ENCODE measurements at places on chromosomes 2 and 18.
A peak's percentile ranks its signal among the peaks of the same experiment; 100 is the strongest.

GRCh38 chr2:165576409-165577154 is 107.1 kb downstream of the CSRNP3 start:
- no peak for DNase-seq

GRCh38 chr2:216829533-216829932 is 30.3 kb downstream of the TNP1 start:
- DNase-seq: no peak

DNA sequence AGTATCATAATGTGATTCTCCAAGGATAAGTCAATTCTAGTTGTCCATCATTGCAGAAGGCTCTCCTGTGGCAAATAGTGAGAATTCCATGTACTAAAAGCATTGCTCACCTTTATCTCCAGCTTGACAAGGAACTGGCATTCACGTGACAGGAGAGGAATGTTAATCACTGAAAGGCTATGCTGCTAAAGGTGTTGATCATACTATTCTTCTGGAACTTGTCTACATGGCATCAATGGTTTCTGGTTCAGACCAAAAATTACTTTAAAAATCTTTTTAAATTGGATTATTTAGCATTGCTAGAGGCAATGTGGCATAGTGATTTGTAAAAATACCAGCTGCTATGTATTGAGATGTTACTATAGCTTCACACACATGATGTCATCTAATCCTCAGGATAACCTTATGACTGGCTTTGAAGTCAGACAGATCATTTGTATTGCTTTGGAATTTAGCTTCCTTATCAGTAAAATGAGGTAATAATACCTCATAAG is 414.4 kb downstream of the MTX2 start:
- no peak for DNase-seq

DNA sequence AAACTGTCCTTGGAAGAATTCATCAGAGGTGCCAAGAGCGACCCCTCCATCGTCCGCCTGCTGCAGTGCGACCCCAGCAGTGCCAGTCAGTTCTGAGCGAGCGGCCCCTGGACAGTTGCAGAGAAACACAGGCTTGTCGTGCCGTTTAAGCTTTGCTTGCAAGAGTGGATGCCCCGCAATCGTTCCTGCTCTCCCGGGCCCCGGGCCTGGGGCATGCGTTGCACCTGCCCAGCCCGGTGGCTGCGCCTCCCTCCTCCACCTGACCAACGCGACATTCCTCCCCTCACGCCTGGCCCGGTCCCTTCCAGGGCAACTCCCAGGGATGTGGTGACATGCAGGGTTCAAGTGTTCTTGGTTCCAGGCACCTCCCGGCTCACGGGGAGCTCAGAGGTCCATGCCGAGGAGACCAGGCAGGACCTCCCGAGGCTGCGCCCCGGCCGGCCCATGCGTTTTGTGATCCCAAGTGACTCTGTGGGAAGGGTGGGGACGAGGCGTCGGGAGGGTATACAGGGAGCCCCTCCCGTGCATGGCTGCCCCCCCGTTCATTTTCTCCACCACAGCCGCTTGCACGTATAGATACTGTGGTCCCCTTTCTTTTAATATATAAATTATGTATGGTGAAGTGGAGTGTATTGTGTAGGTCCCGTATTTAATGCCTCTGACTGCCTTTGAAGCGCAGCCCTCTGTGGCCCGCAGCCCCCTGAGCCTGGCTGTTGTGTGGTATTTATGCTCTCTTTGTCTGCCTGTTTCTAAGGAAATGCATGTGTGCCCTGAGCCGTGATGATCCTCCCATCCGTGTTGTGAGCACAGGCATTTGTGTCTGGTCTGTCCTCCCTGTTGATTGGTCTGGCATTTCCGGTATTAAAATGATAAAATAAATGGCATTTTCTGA is 21.2 kb downstream of the ODC1 start:
- no peak for DNase-seq

- no peak for DNase-seq
Measured at GRCh38 chr2:171822525-171823322, 71.3 kb downstream of the SLC25A12 start.

- no peak for DNase-seq
Measured at GRCh38 chr18:22637787-22638186, 220.1 kb upstream of the CTAGE1 start.

DNA sequence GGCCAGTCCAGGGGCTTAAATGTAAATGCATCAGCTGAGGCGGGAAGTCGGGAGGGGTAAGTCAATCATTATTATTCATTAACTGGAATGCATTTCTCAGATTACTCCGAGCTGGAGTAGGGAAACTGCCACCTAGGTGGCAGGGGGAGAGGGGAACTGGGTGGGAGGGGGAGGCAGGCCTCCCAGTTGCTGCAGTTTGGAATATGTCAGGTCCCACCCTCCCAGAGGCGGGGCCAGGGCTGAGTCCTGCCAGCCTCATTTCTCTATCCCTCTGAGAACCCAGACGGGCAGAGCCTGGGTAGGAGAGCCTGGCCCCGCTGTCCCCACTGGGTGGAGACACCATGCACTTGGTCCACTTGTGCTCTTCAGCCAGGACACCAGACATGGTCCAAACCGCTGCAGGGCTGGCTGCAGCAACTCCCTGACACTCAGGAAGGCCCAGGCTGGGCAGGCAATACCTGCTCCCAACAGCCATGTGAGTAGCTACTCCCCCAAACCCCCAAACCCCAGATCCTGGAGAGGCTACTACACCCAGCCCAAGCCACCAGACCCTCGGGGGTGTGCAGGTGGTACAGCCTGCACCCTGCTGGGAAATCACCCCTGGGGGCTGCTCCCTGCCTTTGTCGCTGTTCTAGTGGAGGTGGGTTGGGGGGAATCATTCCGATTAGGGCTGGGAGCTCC is at the start of gene GPBAR1:
TSS of gene GPBAR1 (plus strand) at position 274 of the 681 bp plus-strand sequence. CDS start 1,710 bp downstream, outside the sequence.
- no peak for DNase-seq

DNA sequence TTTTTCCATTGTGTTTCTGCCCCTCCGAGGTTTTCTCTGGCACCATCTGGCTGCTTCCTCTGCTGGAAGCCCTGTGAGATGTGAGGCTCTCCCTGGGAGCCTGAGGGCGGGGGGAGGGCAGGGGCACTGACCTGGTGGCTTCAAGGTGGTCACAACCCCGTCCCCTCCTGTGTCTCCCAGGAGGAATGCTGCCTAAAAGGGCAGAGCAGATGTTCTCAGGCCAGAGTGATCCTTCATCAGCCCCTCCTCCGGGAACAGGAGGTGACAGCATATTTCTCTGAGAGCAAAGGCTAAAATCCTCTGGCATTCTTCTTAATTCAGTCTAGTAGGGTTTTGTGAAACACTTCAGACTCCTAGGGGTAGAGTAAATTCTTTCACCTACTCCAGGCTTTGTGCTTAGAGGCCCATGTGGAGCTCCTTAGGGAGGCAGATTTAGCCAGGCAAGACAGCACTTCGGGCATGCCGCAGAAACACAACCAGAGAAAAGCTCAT is 18.3 kb upstream of the GREB1 start:
- no peak for DNase-seq

GRCh38 chr2:203596183-203596582 is 61.1 kb upstream of the RAPH1 start:
- DNase-seq: no peak

- peak; percentile 57 for DNase-seq
Measured at GRCh38 chr2:160493227-160494028, at the start of gene RBMS1. RBMS1 (minus strand) TSS chr2:160493807; CDS start chr2:160493363, 444 bp downstream.

GRCh38 chr2:84805250-84805958 is 75.5 kb downstream of the TRABD2A start:
- no peak for DNase-seq

DNA sequence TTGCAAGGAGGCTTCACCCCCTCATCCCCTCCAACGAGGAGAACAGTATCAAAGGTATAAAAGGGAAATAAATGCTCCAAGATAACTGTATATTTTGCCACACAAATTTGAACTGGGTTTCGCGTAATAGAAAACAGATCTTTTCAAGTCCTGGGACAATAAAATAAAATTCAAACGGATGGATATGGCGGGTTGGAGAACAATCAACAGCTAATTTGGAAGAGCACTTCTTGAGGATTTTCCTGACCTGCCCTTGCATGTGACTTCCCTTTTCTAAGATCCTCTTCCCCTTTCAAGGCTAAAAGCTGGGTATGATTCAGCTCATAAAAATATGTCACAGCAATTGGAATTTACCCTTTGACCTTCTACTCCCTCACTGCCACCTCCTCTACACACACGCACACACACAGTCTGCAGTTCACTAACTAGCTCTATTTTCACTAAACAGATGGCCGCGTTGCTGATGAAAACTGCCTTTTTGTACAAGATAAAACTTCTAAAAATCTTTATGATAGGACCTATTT is 386.9 kb downstream of the FIGN start:
- DNase-seq: no peak

GRCh38 chr2:111905990-111906735 is 7.8 kb downstream of the MERTK start:
- no peak for DNase-seq

- DNase-seq: no peak
Measured at GRCh38 chr2:144071461-144071860, 448.5 kb downstream of the ZEB2 start.

GRCh38 chr18:79528316-79528695 is 132.6 kb downstream of the NFATC1 start:
- DNase-seq: no peak

- DNase-seq: no peak
Measured at GRCh38 chr2:60883896-60884295, 2.5 kb downstream of the REL start.

GRCh38 chr2:136118819-136119716 is 1.1 kb upstream of the CXCR4 start:
- peak; percentile 77 for DNase-seq

GRCh38 chr2:153068915-153069314 is 350.5 kb downstream of the ARL6IP6 start:
- no peak for DNase-seq

- peak; percentile 76 for DNase-seq
Measured at GRCh38 chr2:95063086-95063958, 37.8 kb downstream of the MAL start.

- DNase-seq: peak; percentile 5
Measured at GRCh38 chr2:142989273-142990204, 112.1 kb downstream of the KYNU start.

DNA sequence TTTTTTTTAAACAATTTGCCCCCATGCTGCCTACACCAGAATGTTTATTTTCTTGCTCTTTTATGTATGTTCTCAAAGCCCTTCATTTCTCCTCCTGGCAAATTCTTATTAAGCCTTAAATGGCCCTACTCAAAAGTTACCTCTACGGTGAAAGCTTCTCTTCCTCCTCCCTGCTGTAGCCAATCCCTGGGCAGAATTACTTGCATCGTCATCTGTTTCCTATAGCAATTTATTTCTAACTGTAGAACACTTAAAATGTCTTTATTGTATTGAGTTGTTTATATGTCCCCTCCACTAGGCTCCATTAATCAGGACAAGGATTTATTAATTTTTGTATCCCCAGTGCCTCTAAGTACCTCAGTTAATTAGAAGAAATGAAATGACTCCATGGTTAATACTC is 2.5 kb upstream of the RAD51AP2 start:
- no peak for DNase-seq

- no peak for DNase-seq
Measured at GRCh38 chr2:228675646-228676045, 494.2 kb upstream of the SPHKAP start.

- no peak for DNase-seq
Measured at GRCh38 chr18:7873316-7873715, 306.2 kb downstream of the PTPRM start.

Data from GM13977 (cell line).